Right atrium auricular region (tissue), 2 donors: ENCODE measurements at places on chromosomes 3 and 15.

DNA sequence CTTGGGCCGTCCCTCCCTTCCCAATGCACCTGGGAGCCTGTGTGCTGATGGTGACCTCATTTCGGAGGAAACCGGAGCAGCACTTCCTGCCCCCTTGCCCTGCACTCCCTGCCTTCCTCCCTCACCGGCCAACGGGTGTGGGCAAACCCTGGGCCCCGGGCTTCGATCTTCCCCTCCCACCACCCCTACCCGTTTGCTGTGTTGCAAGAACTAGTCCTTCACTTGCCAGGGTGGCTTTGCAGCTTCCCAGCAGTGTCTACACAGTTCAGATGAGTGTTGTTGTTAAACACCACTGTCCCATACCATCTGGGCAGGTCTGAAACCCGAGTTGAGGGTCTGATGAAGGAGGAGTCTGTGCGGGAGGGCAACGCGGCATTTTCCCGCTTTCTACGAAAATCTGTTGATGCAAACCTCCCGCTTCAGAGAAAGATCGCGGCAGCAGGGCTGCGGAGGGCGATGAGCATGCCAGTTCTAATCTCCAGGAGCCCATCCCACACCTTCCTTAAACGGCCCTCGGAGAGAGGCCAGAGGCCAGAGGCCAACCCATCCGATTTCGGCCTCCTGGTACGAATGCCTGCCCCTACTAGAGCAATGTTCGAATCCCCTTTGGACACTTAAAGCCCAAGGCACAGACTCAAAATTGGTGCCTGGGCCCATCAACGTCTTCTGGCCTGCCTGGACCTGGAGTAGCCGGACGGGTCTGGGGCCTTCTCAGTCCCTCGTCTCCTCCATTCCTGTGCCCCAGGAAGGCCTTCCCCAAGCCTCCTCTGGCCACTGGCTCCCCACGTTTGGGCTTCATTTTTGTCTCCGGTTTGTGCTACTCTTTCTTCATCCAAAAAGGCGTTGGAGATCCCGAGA lies 35.7 kb upstream of the POLG start:
- no peaks in the 10 kb centered on the region for H3K36me3 ChIP-seq
- no peak for DNase-seq
- H3K27ac ChIP-seq: no peak overlapping the region
- H3K27me3 ChIP-seq: peaks cover 50% of the 10 kb centered on the region
- no peaks in the 10 kb centered on the region for H3K4me1 ChIP-seq

DNA sequence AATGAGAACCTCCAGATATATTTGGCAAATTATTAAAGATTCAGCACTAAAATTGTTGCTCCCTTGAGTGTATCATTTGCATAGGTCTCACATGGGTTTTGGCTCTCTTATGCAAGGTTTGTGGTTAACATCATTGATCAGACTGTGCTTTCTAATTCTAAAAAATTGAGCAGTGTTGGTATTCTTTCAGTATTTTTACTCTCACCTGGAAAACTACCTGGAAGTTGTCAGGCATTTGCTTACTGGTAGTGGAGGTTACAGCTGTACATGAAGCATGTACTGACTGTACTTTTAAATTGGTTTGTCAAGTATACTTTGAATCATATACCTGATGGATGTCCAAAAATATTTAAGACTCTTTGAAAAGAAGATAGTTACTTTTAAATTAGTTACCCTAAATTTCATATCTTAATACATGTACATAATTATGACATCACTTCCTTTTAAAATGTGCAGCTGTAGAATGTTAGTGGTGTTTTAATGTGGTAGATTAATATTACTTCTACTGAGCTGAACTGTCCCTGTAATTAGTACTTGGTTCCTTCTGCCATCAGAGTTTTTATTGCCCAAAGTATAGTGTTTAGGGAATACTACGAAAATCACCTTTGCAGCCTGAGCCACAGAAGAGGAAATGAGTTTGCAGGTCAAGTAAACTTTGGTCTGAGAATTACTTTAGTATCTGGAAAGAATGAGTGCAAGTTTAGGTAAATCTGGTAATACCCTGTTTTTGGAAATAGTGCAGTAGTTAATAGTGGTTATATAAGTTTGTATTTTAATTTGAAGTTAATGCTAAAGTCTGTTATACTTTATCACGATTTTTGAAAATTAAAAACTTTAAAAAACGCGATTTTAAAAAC lies 2.8 kb downstream of the CHD2 start:
- H3K27me3 ChIP-seq: no peaks in the 10 kb centered on the region
- H3K4me1 ChIP-seq: peaks cover 62% of the 10 kb centered on the region
- peak overlapping the region; percentile 97 for H3K27ac ChIP-seq
- DNase-seq: no peak

GRCh38 chr3:133821767-133822638 lies 16.4 kb downstream of the SRPRB start:
- H3K4me1 ChIP-seq: no peaks in the 10 kb centered on the region
- DNase-seq: peak; percentile 86
- no peak overlapping the region for H3K4me3 ChIP-seq
- no peak overlapping the region for H3K27ac ChIP-seq
- no peaks in the 10 kb centered on the region for H3K27me3 ChIP-seq
- peaks cover 29% of the 10 kb centered on the region for H3K36me3 ChIP-seq

- no peak for DNase-seq
- H3K4me1 ChIP-seq: no peaks in the 10 kb centered on the region
- no peaks in the 10 kb centered on the region for H3K27me3 ChIP-seq
- no peaks in the 10 kb centered on the region for H3K36me3 ChIP-seq
- no peak overlapping the region for H3K27ac ChIP-seq
Observed at GRCh38 chr3:82561784-82562183, 800.3 kb upstream of the GBE1 start.

DNA sequence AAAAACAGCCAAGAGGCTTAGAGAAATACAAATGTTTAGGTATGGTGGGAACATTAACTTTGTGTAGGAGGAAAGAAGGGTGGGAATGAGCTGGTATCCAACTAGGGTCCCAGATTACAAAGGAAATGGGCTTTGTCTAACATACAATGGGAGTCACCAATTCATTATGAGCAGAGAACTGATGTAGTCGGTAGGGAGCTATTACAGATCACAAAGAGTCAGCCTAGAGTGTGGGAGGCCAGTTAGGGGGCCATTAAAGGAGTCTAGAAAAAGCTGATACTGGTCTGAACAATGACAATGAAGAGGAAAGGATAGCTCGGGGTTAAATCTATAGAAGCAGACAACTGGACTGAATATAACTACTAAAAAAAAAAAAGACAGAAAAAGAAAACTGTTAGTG lies 15.5 kb downstream of the ANO10 start:
- no peak overlapping the region for H3K27ac ChIP-seq
- peaks cover 8% of the 10 kb centered on the region for H3K36me3 ChIP-seq
- no peak overlapping the region for H3K4me3 ChIP-seq
- DNase-seq: no peak

GRCh38 chr3:106255870-106256248 lies 387.0 kb upstream of the CBLB start:
- no peaks in the 10 kb centered on the region for H3K36me3 ChIP-seq
- H3K4me1 ChIP-seq: no peaks in the 10 kb centered on the region
- no peak overlapping the region for H3K27ac ChIP-seq
- no peak for DNase-seq

GRCh38 chr3:113507501-113508067 lies 7.4 kb downstream of the SPICE1 start:
- H3K27ac ChIP-seq: no peak overlapping the region
- H3K4me1 ChIP-seq: no peaks in the 10 kb centered on the region
- DNase-seq: no peak

GRCh38 chr15:85011160-85011571 lies 29.5 kb downstream of the PDE8A start:
- no peak overlapping the region for H3K4me3 ChIP-seq
- peaks cover 52% of the 10 kb centered on the region for H3K4me1 ChIP-seq
- no peaks in the 10 kb centered on the region for H3K36me3 ChIP-seq
- no peak for DNase-seq
